ENCODE measurements at places on chromosomes 2 and 18.

- no peak for DNase-seq
Measured at GRCh38 chr2:180017784-180018183, 10.7 kb upstream of the CWC22 start.

- no peak for DNase-seq
Measured at GRCh38 chr2:20544153-20544747, 97.4 kb downstream of the RHOB start.

- peak; percentile 55 for DNase-seq
Measured at GRCh38 chr2:28613633-28614501, 118.0 kb downstream of the PLB1 start.

- no peak for DNase-seq
Measured at GRCh38 chr2:14182227-14182946, 450.1 kb upstream of the LRATD1 start.

GRCh38 chr2:231685349-231686191 lies 22.8 kb upstream of the PTMA start:
- DNase-seq: peak; percentile 25

- no peak for DNase-seq
Measured at GRCh38 chr2:70607121-70607561, 53.5 kb upstream of the TGFA start.

- DNase-seq: no peak
Measured at GRCh38 chr2:98824256-98825019, 93.5 kb upstream of the MGAT4A start.
